ENCODE measurements at places on chromosomes 11 and 22.

- no peak for DNase-seq
Observed at GRCh38 chr22:17665854-17666253, 27.3 kb downstream of the BCL2L13 start.

- DNase-seq = peak; percentile 83
Observed at GRCh38 chr22:37187891-37188761, at the start of gene C1QTNF6. Gene C1QTNF6 (minus strand): TSS chr22:37188247. CDS start chr22:37188213, 34 bp downstream.

GRCh38 chr11:90428836-90429235 lies 206.0 kb upstream of the CHORDC1 start:
- DNase-seq = no peak

- no peak for DNase-seq
Observed at GRCh38 chr22:33726294-33726734, 194.0 kb downstream of the LARGE1 start.

GRCh38 chr11:87083029-87083428 lies 45.3 kb downstream of the TMEM135 start:
- DNase-seq = no peak

DNA sequence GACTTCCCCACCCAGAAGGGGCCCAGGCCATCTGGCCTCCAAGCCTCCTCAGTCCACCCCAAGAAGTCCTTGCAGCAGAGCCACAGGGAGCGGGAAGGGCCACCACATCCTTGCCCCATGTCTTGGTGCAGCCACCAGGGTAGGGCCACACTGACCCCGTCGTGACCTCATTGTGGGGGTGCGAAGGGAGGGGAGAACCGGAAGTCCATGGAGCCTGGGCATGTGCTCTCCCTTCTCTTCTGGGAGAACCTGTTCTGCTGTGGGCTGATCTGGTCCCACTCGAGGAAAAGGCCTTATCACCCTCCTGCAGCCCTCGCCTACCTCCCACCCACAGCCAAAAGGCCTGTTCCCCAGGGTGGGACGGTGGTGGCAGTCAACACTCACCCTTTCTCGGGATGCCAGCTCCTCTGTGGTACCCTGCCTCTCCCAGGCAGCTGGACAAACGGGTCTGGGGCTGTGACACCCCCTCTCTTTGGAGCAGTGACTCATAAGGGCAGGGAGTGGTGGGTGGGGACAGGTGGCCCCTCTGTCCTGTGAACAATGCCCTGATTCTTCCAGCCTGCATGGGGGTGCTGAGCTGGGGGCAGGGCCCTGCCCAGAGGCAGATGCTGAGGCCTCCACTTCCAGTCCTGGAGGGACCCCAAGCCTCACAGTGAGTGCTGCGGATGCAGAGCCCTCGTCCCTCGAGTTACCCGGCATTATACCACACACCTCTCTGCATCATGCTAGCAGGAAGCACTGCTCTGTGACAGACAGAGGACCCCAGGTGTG lies 14.6 kb upstream of the CTSD start:
- no peak for DNase-seq

- peak; percentile 48 for DNase-seq
Observed at GRCh38 chr22:46596819-46597218, 23.4 kb upstream of the GRAMD4 start.

DNA sequence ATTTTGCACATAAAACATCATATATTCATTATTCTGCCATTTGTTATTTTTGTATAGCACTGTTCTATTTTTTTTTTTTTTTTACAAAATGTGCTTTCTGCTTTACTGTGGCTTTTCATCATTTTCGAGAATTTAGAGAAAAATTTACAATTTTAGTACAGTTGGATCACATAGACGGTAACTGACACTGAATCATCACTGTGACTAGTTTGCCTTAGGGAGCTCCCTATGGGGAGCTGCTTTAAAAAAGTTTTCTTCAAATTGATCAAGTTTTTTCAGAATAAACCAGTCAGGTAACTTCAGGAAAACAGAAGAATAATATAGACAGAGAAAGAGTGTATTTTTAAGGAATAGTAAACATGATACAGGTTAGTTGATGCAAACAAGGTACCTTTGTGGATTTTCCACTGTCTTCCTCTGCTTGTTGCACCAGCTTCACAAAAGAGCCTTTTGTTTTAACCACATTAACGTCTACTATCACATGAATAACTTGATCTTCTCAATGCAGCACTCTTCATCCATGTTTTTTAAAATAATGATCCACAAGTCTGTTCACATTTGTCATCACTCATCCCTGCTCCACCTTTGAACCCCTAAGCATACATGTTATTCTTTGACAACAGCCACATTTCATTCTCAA lies 327.0 kb downstream of the DYNC2H1 start:
- no peak for DNase-seq

All from right cardiac atrium (tissue), 5 donors.